ENCODE measurements at places on chromosomes 3 and 15.

- no peak for DNase-seq
Measured at GRCh38 chr3:97687734-97688133, 76.8 kb upstream of the ARL6 start.

GRCh38 chr3:94269763-94270162 is 206.9 kb downstream of the NSUN3 start:
- no peak for DNase-seq

DNA sequence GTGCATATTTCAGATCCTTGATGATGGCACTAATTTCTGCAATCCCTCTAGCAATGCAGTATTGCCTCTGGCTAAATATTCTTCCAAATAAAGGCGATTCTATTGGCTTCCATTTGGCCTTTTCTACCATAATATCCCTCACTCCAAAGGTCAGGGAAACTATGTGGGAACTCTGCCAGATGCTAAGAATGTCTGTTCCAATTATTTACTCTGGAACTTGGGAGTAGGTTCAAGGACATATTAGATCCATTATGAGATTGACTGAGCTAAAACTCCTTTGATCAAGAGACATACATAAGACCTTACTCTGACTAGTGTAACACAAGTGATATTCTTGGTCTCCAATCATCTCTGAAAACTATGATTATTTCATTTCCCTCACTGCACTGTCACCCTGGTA is 674.5 kb upstream of the NECTIN3 start:
- DNase-seq, result no peak

DNA sequence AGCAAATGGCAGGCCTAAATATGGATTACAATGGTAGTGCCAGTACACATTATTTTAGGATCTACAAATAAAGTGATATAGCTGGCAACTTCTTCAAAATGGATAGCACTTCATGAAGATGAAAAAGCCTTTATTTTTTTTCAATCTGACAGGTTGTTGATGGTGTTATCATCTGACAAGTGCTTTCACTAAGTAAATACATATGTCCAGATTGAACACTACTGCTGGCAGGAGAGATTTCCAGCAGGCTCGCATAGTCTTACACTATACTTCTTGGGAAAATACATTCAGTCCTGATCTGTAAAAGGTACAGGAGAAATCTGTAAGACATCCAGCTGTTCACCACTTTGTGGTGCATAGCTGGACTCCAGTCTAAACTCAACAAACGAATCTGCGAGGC is 50.9 kb upstream of the ALCAM start:
- DNase-seq, result no peak

DNA sequence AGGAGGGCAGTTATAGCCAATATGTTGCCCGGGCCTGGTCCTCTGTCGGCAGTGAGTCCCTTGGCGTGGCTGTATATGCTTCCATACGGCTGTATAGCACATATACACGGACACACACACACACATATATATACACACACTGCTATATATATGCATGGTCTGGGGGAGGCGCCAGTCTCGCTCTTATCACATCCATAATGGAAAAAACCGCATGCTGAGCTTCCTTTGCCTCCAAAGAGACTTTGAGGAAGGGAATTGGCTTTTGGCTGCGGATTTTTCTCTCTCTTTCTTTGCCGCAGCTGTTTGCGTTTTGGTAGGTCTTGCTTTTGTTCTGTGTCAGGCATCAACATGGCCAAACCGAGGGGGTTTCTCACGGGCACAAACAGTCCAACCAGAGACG is 11.3 kb upstream of the TMEM115 start:
- DNase-seq, result no peak

DNA sequence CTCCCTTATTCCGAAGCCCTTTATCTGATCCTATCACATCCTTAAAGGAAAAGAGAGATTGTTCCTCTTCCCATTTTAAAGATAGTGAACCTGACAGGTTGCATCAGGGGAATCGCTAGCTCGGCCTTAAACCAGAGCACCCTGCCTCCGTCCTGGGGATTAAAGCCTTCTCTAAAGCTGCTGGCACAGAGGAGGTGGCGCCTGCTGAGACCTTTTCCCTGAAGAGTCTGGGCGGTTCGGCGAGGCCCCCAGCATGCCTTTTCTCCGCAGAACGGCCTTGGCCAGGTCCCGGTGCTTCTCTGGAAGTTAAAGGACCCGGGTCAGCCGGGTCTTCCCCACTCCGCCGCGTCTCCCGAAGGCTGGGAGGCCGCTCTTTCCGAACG is 593 bp downstream of the FAM219B start:
- DNase-seq, result no peak

DNA sequence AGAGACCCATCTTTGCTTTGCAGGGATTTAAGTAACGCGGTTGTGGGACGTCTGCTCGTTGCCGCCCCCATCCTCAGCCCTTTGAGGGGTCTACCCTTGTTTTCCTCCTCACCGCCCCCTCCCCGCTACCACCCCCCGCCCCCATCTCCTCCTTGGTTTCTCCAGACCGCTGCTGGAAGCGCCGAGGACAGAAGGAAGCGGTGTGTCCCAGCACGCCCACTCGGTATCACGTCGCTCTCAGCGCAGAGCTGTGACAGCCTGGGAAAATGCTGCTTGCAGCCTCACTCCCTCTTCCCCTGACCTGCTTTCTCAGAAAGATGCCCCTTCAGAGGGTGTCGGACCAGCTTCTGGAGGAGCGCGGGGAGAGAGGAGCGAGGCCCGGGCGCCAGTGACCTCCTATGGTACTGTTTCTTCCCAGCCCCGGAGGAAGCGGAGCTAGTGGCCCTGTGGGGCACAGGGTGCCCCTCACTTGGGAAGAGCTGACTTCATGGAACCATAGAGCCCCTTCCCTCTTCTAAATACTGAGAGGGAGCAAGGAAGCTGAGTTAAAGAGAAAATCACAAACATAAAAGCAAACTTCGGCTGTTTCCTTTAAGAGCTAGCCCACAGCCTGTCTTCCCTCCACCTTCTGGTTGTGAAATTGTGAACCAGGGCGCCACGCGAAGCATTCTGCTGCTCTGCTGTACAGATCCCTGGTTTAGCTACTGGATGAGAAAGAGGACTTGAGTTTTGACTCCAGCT is 698 bp downstream of the IL1RAP start:
- DNase-seq, result no peak

Data from stimulated activated CD8-positive, alpha-beta memory T cell treated with anti-CD3 and anti-CD28 coated beads, Interleukin-4, amount 100 ng/mL, for 24 hours (primary cell).